ENCODE measurements at places on chromosomes 2 and 18.

GRCh38 chr2:240585681-240586197, 795 bp upstream of the CAPN10 start:
- DNase-seq: no peak

GRCh38 chr18:58095655-58096054, 51.6 kb downstream of the NEDD4L start:
- no peak for DNase-seq

- DNase-seq: no peak
Measured at GRCh38 chr2:196534495-196534894, 105.0 kb upstream of the CCDC150 start.

DNA sequence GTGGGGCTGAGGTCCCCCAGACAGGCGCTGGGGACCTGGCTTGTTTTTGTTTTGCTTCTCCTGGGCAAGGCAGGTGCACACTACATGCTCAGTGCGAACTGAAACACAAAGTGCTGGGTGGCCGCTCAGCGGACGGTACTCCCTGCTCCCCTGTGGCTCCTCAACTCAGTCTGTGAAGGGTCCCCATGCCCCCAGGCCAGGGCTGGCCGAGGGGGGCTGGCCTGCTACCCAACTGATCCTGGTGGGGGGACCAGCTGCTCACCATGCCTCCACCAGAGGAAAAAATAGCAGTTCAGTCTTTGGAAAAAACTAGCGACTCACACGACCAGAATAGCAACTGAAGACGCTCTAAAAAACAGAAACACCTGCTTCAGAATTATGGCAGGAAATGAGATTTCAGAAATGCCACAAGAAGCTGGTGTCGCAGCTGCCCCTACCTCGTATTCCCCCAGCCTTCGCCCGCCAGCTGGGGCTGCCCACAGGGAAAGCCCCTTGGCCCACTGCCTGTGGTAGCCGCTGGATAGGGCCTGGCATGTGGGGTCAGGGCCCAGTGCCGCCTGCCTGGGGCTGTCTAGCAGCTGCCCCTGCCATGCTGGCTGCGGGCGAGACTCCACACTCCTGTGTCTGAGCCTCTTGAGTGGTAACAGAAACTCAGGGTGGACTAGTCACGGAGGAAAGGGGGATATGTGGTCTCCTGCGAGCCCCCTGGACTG, 43.7 kb downstream of the MEX3C start:
- DNase-seq: peak; percentile 50

GRCh38 chr2:98869870-98870269, 66.2 kb downstream of the CRACDL start:
- DNase-seq: no peak

GRCh38 chr2:12554224-12555011, 162.3 kb upstream of the TRIB2 start:
- DNase-seq: no peak

GRCh38 chr2:38037757-38038621, 38.0 kb downstream of the CYP1B1 start:
- DNase-seq: peak; percentile 5

DNA sequence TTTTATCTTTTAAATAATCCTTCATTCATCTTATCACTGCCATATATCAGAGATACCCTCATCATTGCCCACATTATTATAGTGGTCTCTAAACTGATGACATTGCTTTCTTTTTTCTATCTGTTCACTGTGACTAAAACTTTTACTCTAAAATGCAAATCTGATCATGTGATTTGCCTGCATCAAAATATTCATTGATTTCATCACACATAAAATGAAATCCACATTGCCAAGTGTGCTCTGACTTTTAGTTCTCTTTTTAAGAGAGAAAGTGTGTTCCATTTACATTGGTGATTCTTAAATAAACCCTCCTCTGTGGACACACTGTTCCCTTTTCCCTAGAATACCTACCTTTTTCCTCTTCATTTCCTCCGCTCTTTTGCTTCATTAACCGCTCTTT, 7.5 kb downstream of the REL start:
- DNase-seq: no peak

DNA sequence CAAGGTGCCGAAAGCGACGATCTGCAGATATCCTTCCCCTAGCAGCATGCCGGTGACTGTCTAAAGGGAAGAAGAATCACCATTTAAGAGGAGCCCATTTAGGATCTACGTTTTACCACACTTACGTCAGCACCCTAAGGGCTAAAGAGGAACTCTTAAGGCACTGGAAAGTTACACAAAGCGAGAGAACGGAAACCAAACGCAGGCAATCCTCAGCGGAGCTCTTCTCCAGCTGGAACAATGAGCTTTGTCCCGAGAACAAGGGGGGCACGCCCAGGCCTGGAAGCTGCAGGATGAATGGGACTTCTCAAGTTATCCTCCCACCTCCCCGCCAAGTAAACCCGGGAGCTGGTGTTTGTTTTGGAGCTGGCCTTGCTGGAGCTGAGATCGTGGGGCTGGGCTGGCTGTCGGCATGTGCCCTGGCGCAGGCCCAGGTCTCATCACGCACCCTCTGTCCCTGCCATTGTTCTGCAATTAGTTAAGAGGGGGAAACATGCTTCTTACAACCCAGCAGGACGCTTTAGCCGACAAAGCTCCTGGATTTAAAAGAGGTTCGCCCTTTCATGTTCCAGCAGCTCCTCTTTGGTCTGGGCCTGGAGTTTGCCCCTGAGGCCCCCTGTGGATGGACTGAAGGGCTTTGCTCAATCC, 36.4 kb downstream of the PXDN start:
- no peak for DNase-seq

DNA sequence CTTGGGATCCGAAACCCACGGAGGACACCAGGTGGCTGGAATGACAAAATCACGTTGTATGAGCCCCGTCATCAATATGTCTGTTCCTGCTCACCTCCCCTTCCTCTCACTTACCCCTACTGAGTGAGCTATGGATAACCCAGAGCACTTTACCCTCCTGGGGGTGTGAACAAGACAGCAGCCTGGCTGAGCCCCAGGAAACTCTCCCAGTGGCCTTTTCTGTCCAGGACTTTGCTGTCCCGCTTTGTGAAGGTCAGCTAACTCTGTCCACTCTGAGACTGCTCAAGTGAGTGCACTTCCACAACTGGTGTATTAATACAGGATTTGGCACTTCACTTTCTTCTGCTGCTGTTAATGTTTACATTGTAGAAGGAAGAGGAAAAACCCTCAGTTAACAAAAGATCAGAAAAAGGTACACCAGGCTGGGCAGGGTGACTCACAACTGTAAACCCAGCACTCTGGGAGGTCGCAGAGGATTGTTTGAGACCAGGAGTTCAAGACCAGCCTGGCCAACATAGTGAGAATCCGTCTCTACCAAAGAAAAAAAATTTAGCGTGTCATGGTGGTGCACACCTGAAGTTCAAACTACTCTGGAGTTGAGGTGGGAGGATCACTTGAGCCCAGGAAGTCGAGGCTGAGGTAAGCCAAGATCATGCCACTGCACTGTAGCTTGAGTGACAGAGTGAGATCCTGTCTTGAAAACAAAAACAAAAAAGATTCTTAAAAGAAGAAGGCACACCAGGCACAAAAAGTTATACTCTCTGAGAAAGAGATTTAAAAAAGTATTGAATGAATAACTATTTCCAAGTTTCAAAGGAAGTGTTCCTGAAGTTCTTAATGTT, 90.3 kb downstream of the CLHC1 start:
- no peak for DNase-seq

DNA sequence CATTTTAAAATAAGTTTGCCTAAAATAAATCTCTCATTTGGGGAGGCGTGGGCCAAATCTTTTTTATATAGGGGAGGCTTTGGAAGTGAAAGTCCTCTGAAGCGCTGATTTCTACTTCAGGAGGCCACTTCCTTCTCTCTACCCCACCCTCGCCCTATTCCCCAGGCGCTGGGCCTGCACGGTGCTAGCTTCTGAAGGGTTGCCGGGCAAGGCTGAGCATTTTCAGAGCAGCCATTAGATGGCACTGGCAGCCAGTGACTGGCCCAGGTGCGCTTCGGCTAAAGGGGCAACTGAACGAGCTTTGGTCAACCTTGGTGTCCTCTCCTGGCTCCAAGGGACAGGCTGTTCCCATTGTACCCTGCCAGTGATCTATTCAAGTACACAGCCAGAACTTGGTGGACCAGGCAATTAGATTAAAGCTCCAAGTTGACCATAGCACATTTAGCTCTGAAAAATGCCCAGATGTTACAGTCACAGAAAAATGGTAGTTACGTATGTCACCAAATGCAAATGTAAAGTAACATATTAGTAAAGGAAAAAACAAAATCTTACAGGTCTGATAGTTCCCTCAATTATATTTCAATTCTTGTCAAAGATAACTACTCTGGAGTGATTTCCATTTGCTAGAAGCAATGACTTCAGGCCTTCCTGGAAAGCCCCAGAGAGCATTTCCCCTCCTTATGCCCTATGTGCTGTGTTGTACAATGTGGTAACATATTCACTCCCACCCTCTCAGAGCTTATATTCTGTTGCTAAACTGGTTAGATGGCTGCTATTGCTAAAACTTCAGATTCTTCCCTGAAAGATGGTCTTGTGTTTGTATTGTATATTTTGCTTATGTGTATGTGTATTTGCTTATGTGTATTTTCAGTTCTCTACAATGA, 2.1 kb downstream of the POMC start:
- peak; percentile 37 for DNase-seq

- DNase-seq: no peak
Measured at GRCh38 chr2:112834396-112835037, 2.1 kb downstream of the IL1B start.

DNA sequence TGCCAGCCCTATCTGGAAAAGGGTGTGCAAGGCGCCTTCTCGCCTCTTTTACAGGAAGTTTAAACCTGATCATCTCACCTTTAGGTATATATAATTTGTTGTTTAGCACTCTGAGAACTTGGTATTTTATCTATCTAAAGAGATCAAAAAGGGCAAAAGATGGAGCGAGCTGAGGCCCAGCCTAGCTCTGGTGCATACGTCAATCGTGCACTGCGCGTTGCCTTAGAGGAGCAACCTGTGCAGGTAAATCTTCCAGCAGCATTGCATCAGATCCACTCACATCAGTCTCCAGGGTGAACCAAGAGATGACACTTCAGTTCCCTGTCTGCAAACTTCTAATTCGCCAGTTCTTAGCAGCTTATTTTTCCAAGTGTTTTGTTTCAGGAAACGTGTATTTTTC, 15.4 kb downstream of the BCL11A start:
- DNase-seq: no peak

DNA sequence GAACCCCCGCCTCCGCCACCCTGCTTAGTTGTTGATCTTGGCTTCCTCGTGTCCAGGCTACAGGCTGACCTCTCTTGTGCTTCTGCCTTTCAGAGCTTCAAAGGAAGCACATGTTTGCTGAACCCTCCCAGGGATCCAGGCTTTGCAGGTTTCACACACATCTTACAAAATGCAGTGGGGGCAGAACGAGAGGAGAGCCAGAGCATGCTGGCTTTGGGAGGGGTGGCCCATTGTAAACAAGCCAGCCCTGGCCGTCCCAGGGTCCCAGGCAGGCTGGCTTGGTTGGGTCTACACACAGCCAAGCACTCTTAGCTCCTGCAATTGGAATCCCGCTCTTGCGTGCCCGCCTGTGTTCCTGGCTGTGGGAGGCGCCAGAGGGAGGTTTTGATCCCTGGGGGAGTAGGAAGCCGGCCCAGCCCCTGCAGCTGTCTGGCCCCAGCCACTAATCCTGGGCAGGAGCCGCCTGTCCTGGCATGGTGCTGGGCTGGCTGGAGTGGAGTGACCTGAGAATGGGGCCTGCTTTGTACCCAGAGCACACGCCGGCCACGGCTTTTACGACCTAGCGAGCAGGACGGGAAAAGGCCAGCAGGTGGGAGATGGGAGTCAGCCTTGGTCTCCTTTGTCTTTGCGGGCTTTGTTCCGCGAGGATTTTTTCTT, 53.9 kb downstream of the SH3BP4 start:
- DNase-seq: no peak

DNA sequence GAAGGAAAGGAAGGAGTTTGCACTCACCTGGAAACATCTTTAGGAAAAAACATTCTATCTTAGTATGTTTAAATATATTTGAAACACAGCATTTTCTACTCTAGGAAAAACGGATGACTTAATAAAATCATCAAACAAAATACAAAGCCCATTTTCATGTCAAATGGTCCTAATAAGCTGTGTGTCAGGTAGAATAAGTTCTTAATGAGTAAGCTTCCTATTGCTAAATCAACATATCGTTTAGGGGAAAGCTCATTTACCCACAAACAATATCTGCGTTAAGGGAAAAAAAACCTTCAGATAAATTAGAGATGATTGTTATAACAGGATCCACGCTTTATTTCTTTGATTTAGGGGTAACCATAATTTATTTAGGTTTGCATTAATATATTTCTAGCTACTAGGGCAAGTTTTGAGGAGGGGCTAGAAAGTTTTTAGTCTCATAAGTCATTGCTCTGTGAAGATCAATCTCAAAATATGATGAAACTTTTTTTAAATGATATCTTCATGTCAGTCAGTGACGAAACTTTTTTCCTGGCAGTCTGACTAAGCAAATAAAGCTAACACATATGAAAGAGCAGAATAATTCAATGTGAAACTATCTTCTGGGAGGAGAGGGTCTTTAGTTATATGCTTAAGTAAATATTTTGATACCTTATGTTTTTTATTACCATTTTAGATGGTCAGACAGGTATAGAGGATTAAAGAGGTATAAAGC, 147.1 kb downstream of the WDSUB1 start:
- DNase-seq: no peak

DNA sequence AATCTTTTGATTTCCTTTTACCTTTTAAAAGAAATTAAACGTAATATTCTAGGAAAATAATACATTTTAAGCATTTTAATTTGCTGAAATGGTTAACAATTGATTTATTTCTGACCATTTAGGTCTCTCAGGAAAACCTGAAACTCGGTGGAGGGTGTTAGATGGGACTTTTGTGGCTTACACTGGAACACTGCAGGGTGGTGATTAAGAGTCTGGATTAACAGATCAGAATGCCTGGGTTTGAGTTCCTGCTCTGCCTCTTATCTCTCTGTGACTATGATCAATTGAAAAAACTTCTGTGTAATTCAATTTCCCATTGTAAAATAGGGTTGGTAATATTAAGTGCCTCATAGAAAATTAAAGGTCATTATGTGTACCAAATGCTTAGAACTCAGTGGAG, 168.7 kb downstream of the UBE2E3 start:
- DNase-seq: no peak

- DNase-seq: no peak
Measured at GRCh38 chr18:35110554-35111485, 69.6 kb downstream of the MAPRE2 start.

DNA sequence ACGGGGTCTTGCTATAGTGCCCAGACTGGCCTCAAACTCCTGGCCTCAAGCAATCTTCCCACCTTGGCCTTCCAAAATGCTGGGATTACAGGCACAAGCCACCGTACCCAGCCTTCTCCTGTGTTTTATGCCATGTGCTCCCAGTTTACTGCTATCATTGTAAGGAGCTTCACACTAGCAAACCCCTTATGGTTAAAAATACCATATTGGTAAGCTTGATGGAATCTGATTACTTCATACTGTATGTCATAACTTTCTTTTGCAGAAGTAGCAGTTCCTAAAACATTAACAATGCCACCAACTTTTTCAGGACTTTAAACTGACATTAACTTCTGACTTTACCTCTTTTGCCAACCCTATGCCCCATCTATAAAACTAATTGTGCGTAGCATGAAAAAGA, 36.2 kb downstream of the HAT1 start:
- DNase-seq: no peak

- DNase-seq: no peak
Measured at GRCh38 chr2:165462443-165462842, 7.1 kb upstream of the CSRNP3 start.

GRCh38 chr2:119179991-119180390, 21.4 kb upstream of the C1QL2 start:
- DNase-seq: no peak

All from stimulated activated CD4-positive, alpha-beta T cell treated with anti-CD3 and anti-CD28 coated beads, Interleukin-4, amount 100 ng/mL, for 1 hour (primary cell).